Eye (tissue), 1 donor: ENCODE measurements at places on chromosomes 2 and 18.
A peak's percentile ranks its signal among the peaks of the same experiment; 100 is the strongest.

DNA sequence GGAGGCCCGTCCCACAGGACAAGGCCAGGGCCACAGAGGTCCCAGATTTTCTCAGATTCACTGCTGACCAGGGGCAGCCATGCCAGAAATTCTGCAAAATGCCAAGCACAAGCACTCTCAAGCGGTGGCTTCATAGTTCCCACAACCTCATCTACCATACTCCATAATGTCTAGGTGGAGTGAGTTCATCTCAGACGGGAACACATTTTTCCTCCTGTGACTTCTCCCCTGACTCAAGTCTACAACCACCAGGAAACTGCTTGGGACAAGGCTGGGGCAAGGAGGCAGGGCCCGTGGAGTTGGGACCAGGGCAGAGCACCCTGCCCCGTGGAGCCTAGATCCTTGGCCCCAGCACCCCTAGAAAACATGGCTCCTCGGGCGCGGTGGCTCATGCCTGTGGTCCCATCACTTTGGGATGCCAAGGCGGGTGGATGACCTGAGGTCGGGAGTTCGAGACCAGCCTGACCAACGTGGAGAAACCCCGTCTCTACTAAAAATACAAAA lies 150.7 kb upstream of the HAAO start:
- no peak for DNase-seq

GRCh38 chr18:30245766-30246455 lies 796.6 kb downstream of the DSC3 start:
- peak; percentile 16 for DNase-seq

- DNase-seq: no peak
Measured at GRCh38 chr2:149735237-149735958, 147.8 kb upstream of the MMADHC start.

DNA sequence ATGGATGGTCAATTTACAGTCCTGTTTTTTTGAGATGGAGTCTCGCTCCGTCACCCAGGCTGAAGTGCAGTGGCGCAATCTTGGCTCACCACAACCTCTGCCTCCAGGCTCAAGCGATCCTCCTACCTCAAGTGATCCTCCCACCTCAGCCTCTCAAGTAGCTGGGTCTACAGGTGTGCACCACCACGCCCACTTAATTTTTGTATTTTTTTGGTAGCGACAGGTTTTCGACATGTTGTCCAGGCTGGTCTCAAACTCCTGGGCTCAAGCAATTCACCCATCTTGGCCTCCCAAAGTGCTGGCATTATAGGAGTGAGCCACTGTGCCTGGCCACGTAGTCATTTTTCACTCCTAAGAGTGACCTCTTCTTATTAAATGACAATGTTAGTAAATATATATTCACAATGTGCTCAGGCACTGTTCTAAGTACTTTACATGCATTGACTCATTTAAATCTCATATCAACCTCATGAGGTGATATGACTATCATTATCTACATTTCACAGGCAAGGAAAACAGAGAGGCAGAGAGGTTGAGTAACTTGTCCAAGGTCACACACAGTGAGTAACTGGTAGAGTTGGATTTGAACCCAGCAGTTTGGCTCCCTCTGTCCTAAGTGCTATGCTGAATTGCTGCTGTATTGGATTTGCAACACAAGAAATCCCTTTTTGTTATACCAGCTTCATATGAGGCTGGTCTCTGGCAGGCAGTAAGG lies 5.6 kb upstream of the DIS3L2 start:
- no peak for DNase-seq

DNA sequence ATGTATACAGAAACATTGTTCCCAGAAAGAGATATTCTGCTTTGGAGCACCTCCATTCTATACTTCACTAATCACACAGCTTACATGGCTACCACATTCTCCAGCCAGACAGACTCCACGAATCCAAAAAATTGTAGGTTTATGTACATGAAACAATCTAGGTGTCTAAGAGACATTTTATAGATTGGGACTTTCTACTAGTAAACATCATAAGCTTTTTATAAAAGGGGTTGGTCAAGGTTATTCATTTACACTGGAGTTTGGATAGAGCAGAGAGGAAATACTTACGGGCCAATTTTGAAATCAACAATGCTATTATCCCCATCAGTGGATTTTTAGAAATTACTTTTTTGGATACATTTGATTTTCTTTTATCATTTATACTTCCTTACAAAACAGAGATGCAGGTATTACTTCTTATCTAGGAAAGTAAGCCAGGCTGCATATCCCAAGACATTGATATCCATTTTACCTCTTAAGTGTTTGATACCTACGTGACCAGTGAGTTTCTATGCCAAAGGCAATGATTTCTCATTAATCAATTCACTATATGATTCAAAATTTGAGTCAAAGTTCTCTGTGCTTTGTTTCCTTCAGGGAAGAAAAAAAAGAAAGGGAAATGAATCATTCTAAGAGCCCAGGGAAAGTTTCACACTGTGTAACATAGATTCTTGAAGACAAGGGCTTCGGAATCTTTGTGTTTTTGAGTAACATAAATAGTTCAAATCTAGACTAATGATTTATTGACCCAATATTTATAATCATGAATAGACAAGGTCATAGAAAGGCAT lies 140.5 kb downstream of the PTH2R start:
- no peak for DNase-seq

DNA sequence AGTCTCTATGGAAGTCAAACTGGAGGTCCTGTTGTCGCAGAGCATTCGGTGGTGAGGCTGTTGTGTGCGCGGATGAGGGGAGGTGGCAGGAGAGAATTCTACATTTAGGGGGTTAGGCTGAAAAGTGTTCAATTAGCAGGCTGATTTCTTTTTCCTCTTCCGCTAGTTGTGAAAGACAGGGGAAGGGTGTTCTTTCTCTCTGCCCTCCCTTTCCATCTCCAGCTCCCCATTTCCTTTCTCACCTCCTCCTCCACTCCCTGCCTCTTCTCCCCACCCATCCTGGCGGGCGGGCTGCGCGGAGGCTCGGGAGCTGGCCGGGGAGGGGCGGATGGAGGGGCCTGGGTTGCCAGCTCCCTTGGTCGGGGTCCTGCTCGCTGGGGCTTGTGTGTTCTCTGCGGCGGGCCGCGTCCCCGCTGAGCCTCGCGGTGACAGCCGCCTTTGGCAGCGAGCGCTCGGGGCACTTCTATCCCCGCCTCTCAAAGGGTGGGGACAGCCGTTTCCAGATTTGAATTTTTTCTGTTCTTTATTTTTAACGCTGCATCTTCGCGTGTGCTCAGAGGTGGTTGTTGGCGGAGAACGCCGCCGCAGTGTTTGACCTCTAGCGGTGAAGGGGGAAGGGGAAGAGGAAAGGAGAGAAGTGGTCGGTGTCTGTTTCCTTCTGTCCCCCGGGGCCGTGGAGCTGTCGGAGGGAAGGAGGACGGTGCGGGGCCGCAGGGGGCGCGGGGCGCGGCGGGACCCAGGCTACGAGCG lies 3.6 kb downstream of the SOX11 start:
- DNase-seq: peak; percentile 80

DNA sequence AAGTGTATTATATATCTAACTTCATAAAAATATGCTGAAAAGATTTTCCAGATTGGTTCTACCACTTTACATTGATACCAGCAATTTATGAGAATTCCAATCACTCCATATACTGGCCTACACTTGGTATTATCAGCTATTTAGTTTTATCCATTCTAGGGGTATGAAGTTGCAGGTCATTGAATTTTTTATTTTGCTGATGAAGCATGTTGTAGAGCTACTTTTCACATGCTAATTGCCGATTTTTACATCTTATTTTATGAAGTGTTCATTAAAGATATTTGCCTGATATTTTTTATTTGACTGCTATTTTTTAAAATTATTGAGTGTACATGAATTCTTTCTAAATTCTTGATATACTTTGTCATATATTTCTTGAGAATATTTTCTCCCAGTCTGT lies 542.1 kb downstream of the ADCYAP1 start:
- no peak for DNase-seq
